ENCODE measurements at places on chromosomes 13 and 19.

GRCh38 chr13:110920038-110920437 is 5.2 kb upstream of the ANKRD10 start:
- no peak for ATAC-seq

- no peak for ATAC-seq
These were observed 137.2 kb downstream of the CYSLTR2 start for GRCh38 chr13:48790966-48791365.

- ATAC-seq = no peak
These were observed 39.3 kb upstream of the KCTD4 start for GRCh38 chr13:45240143-45240542.

DNA sequence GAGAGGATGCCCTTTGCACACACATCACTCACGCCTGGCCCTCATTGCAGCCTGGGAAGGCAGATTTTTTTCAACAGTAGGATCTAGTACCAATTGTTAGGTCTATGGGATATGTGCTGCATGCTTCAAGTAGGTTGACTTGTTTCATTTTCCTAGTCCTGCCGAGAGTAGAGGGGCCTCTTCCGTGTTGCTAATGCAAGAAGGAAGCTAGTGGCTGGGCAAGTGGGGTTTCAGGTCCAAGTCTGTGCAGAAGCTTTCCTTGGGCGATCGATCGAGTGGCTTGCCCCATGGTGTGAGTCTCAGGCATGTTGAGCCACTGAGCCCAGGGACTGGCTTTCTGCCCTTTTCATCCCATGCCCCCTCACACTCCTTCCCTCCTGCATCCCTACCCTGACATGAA is 13.7 kb downstream of the ILF3 start:
- no peak for ATAC-seq

- no peak for ATAC-seq
These were observed 2.5 kb upstream of the TMEM59L start for GRCh38 chr19:18610245-18610555.

GRCh38 chr13:74570046-74570445 is 435.8 kb upstream of the KLF12 start:
- no peak for ATAC-seq

- ATAC-seq = no peak
These were observed 120.6 kb downstream of the ABCC4 start for GRCh38 chr13:95180513-95181245.

DNA sequence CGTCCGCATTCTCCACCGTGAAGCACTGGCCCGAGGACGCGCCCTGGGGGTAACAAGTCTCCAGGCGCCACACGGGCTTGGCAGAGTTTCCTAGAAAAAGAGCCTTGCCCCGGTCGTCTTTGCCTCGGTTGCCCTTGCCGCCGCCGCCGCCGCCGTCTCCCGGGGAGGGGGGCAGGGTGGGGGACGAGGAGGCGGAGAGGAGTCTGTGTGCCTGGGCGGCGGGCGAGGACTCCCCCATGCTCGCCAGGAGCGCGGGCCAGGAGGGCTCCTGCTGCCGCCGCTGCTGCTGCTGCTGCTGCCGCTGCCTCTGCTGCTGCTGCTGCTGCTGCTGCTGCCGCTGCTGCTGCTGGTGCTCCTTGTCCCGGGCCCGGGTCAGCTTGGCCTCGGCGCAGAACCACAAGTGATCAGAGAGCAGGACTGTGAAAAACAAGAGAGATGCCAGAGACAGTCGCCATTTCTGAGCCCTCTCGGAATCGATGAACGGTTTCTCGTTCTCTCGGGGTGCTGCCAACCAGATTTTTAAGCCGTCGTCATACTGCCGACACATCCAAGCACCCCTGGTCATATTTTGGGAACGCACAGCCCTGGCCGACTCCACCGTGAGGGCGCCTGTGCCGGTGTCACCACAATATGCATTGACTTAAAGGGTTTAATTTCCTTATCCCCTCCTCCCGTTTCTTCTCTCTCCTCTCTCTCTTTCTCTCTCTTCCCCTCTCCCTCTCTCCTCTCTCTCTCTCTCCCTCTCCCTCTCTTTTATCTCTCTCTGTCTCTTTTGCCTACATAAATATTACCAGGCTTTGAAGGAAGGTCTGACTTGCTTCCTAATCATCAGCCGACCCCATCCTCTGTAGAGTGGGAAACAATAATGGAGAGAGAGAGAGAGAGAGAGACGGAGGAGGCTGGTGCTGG is 349.1 kb downstream of the LIG4 start:
- no peak for ATAC-seq

GRCh38 chr19:6532244-6532999 is 1.6 kb downstream of the TNFSF9 start:
- ATAC-seq = no peak

- no peak for ATAC-seq
These were observed 7.8 kb downstream of the NCLN start for GRCh38 chr19:3193256-3194105.

DNA sequence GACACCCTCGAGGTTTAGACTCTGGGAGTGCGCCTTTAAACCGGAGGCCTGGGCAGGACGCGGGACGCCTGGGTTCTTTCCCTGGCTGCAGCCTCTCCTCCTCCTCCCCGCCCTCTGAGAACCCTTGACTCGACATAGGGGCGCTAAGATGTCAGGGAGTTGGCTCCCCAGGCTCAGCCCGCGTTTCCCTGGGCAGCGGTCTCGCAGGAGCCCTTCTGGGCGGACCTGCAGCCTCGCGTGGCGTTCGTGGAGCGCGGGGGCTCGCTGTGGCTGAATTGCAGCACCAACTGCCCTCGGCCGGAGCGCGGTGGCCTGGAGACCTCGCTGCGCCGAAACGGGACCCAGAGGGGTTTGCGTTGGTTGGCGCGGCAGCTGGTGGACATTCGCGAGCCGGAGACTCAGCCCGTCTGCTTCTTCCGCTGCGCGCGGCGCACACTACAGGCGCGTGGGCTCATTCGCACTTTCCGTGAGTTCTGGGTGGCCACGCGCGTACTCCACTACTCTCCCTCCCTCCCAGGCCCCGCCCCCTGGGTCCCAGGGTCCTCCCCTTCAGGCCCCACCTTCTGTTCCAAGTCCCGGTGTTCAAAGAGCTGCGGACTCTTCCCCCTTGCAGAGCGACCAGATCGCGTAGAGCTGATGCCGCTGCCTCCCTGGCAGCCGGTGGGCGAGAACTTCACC is 1.3 kb downstream of the ICAM5 start:
- ATAC-seq = peak; percentile 14

GRCh38 chr19:8609279-8610040 is 1.1 kb downstream of the ADAMTS10 start:
- peak; percentile 66 for ATAC-seq

- ATAC-seq = no peak
These were observed 364 bp downstream of the CKM start for GRCh38 chr19:45322311-45322710.
